Dorsolateral prefrontal cortex (tissue), 122 donors: ENCODE measurements at places on chromosomes 6 and 20. TPM values are rescaled to one million over a fixed set of nuclear protein-coding genes. Genes with fewer than 3 reads are reported as not detected.

The FERMT1 gene
- total RNA-seq, result 1.1 TPM

The ASIP gene
- not detected for total RNA-seq

The HLA-DQA1 gene
- 8.2 TPM for total RNA-seq

The CHRNA4 gene
- total RNA-seq, result 27.2 TPM

The PTGIS gene
- 1.2 TPM for total RNA-seq

The PNPLA1 gene
- 0.26 TPM for total RNA-seq

The VGLL2 gene
- not detected for total RNA-seq

The SEL1L2 gene
- total RNA-seq, result not detected

The CST4 gene
- not detected for total RNA-seq

The MTFR2 gene
- not detected for total RNA-seq

The FAM210B gene
- 28.8 TPM for total RNA-seq

- DNase-seq, result no peak
Measured at GRCh38 chr6:139706912-139707311, 332.5 kb upstream of the CITED2 start.

- no peak for DNase-seq
Measured at GRCh38 chr20:20690676-20691476, 21.6 kb downstream of the RALGAPA2 start.

GRCh38 chr6:158072083-158072721, 90.5 kb downstream of the SYNJ2 start:
- DNase-seq, result peak; percentile 91

DNA sequence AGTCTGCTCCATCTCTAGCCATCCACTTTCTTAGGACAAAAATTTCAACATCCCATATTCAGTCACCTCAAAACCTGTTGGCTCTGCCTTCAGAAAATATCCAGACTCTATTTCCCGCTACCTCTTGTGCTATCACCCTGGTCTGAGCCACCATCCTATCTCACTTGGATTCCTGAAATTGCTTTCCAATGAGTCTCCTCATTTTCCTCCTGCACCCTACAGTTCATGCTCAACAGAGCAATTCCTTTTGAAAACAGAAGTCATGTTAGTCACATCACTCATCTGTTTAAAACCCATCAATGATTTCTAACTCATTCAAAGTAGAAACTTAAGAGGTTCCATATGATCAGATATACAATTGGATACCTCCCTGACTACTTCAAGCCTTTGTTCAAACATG, 229.9 kb downstream of the ADGRG6 start:
- DNase-seq, result no peak

GRCh38 chr20:34574426-34574825, 15.9 kb downstream of the MAP1LC3A start:
- no peak for DNase-seq

DNA sequence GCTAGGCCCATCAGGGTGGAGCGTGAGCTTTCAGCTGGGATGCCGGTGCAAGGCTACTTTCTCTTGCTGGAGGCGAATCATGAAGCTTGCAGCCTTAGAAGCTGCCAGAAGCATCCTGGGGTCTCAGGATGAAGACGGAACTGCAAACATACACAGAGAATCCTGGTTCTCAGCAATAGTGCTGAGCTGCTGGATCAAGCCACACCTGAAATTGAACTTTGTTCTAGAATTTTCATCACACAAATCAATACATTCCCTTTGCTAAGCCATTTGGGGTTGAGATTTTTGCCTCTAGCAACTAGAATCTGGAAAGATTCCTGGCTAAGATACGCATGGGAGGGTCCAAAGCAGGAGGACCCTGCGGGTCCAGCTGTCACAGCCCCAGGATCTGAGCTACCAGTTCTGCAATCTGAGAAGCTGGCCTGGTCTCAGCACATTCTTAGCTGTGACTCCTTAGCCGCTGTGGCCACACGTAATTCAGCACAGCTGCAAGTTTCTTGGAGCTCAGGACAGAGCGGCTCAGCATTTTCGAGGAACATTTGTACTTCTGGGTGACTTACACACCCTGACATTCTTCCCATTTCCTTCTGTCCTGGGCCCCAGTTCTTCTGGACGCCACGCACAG, 6.6 kb upstream of the ARFGAP1 start:
- no peak for DNase-seq

- DNase-seq, result no peak
Measured at GRCh38 chr6:139338795-139339194, 35.7 kb downstream of the CITED2 start.

GRCh38 chr6:46215213-46215612, 44.4 kb upstream of the ENPP5 start:
- no peak for DNase-seq

GRCh38 chr6:67933278-67933677, 701.8 kb upstream of the ADGRB3 start:
- no peak for DNase-seq

DNA sequence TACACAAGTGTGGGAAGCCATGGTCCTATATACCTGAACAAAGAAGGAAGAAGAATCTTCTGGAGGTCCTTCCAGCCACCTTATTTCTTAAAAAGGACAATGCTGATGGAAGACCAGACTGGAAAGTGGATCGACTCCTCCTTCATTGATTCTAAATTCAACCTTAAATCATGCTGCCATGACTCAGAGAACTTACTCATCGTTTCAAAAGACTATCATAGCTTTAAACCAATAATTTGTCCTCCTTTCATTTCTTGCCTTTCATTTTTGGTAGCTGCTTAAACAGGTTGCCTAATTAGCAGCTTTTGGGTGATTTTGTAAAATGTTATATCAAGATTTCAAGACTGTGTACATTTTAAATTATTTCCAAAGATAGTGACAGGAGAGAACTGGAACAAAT, 60.8 kb downstream of the RTN4IP1 start:
- DNase-seq, result no peak

GRCh38 chr6:54291146-54291545, 17.1 kb upstream of the TINAG start:
- DNase-seq, result no peak

- DNase-seq, result no peak
Measured at GRCh38 chr6:154683756-154684523, 49.3 kb upstream of the SCAF8 start.

DNA sequence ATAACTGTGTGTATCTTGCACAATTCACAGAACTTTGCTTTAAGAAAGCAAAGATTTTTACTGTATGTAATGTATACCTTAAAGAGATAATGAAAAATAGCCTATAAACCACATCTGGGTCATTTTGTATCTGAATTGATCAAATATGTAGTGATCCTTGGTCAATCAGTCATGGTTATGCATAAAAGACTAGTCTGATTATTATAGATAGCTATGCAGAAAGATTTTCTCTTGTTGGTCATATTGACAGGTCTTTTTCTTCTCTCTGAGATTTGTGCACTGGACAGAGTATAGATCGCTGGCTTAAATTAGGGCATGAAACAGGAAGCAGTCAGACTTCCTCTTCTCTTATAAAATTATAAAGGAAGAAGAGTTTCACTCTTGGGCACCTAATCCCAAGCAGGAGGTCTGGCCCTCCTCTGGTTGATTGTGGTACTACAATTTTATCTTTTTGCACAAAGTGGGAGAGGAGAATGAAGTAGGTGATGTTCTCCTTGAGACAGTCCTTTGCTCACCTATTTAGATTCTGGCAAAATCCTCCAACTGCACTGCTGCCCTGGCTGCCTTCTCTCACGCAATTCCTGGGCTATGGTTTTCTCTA, 380.9 kb upstream of the RGS17 start:
- DNase-seq, result no peak

DNA sequence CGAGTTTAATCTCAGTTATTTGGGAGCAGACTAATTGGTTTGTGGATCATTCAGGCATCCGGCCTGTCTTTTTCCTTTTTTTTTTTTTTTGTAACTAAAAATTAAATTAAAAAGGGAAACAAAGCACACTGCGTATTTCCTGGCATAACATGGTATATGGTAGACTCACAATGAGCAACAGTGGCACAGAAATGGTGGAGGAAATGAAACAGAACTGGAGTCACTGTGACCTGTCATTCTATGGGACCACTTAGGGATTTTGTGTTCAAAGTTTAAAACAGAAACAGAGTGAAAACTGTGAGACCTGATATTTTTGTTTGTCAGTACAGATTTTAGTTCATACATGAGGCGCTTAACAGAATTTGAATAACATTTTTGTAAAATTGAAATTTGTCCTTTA, 4.8 kb upstream of the CD93 start:
- DNase-seq, result no peak

DNA sequence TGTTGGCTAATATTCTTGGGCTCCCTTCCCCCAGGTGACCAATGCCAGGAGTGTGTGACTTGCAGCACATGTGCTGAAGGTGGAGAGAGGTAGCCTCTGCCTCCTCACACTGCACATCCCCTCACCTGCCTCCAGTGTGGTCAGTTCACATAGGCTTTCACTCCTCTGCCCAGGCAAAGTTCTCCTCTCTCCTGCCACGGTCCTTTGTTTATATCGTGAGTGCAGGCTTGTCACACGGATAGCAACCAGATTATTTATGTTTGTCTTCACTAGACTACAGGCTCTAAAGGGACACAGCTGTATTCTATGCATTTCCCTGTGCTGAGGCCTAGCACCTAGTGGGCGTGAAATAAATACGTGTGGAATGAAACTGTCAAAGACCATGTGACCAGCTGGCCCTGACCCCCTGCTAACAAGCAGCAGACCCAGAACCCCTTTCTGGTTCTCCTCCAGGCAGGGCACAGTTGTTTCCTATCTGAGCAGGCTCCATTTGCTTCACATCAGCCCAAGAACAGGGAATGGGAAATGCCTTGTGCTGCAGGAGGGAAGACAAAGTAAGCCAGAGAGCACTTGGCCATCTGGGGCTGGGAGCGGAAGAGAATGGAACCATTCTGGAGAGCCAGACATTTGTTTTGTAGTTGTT, 42.3 kb downstream of the UNC5CL start:
- no peak for DNase-seq

- DNase-seq, result no peak
Measured at GRCh38 chr6:79872303-79872702, 75.0 kb downstream of the ELOVL4 start.

- DNase-seq, result no peak
Measured at GRCh38 chr20:20517296-20517695, 149.4 kb downstream of the INSM1 start.

GRCh38 chr6:133843098-133843497, 45.8 kb upstream of the TCF21 start:
- DNase-seq, result no peak

DNA sequence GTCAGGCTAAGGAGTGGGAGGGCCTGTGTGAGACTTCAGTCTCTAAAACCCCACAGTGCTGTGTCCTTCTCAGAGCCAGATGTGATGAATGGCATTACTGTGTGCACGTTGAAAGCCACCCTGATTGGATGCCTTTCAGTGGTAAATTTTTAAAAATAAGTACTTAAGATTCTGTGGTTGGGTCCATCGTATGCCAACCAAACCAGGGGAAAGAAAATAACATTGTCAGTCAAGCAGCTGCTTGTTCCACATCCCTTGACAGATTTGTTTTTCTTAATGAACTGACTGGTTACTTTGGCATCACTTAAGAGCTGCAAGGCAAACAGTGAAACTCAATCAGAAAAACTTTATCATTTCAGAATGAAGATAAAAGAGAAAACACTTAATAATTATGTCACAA, 334.0 kb upstream of the NT5E start:
- no peak for DNase-seq

DNA sequence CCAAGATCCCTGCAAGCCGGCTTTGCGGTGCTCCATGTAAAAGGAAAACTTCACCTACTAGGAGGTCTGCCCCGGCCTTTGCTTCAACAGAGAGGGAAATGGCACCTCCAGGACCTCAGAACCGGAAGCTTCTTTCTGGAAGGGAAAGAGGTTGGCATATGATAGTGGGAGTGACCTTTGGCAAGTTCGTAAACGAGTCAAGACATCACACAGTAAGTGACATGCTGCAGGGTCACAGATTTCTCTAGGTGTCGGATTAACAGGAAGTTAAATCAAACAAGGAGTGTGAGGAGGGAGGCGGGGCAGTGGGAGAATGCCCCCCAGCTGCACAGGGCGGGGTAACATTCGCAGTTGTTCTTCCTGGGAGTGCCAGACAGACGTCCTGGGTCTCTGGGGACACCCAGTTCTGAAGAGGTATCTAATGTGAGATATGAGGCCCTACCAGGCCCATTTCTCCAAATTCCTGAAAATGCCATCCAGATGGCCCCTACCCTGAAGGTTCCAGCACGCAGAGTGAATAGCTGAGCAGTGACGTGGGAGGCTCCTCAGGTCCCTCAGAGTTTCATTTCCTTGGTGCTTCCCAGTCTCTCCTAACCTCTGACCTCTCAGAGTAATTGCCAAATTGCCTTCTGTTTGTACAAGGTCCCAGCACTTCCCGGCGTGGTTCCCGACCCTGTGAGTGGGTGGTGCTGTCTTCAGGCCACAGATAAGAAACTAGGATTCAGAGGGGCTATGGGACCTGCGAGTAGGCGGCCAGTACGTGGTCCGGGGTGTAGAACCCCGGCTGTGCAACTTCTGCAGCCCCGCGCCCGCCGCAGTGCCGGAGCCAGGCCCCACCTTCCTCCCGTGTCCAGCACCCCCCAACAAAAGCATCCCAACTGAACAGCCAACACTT, 1.9 kb downstream of the RRBP1 start:
- DNase-seq, result no peak

DNA sequence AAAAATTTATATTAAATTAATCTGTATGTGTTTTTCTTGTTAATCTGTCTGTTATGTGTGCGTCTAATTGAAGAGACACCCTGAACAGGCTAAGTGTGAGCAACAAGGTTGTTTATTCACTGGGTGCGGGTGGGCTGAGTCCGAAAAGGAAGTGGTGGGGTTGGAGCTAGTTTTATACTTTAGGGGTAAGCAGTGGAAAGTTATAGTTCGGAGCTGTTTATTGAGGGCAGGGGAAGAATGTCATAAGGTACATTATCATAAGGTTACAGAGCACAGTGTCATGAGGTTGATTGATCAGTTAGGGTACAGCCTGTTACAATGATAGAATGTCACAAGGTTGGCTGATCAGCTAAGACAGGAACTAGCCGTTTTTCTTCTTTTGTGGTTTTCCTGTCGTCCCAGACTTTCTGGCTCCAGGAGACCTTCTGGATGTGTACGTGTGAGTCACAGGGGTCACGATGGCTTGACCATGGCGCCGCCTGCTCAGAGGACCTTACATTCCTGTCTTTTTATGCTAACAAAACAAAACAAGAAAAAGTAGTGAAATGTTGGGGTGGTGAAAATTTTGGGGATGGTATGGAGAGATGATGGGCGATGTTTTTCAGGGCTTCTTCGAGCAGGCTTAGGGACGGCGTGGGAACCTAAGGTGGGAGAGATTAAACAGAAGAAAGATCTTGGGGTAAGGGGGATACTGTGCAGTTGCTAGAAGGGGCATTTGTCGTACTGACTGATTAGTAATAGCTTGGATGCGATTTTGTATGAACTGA, 754.0 kb upstream of the ADGRB3 start:
- DNase-seq, result no peak

DNA sequence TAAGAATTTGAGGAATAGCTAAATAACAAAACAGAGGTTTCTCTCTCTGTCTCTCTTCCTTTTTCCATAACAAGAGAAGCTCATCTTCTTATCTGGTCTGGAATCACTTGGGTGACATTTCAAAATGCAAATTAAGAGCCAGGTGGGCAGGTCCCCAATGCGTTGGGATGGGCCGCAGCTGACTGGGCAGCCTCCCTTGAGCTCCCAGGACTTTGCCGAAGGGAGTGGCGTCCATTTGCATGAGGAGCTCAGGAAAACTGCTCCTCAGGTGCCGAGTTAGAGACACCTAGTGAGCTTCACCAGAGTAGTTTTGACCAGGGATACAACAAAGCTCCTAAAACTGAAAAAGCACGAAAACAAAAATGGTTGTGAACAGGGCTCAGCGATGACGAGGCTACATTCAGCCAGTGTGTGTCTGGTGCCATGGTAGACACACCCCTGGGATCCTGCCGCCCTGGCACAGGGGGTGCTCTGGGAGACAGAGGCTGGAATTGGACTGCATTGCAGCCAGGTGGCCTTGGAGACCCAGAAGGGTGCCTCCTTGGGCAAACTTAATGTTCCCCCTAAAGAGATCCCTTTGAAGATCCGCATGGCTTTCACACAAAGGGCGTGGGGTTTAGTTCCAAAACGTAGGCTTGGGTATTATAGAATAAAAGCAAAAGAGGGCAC, 13.5 kb upstream of the SERPINB6 start:
- DNase-seq, result no peak
